Suppressor macrophage (primary cell): ENCODE measurements at places on chromosomes 4 and X.

DNA sequence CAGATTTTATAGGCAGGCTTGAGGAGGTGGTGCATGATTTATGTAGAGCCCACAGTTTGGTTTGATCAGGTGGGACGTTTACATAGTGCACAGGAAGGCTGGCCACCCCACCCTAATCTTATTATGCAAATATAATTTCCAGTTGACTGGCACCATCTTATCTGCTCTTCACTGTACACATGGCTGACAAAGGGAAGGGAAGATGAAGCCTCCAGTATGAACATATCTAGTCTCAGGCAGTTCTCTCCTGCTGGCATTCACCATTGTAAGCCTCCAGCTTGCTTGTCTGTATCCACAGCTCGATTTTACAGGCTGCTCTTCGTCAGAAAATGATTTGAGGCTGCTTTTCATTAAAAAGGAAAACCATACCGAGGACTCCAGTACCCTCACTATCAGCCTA lies 278.3 kb downstream of the TECRL start:
- no peak for DNase-seq

- DNase-seq: no peak
These were observed 102.9 kb downstream of the LIMCH1 start for GRCh38 chr4:41640906-41641305.

GRCh38 chr4:152935143-152935542 lies 980 bp upstream of the FHDC1 start:
- DNase-seq: no peak

- DNase-seq: peak; percentile 48
These were observed 295.4 kb downstream of the BCOR start for GRCh38 chrX:39802354-39802753.
